CD4-positive, alpha-beta memory T cell (primary cell): ENCODE measurements at places on chromosomes 7 and 10. TPM values are rescaled to one million over a fixed set of nuclear protein-coding genes. Genes with fewer than 3 reads are reported as not detected.

DNA sequence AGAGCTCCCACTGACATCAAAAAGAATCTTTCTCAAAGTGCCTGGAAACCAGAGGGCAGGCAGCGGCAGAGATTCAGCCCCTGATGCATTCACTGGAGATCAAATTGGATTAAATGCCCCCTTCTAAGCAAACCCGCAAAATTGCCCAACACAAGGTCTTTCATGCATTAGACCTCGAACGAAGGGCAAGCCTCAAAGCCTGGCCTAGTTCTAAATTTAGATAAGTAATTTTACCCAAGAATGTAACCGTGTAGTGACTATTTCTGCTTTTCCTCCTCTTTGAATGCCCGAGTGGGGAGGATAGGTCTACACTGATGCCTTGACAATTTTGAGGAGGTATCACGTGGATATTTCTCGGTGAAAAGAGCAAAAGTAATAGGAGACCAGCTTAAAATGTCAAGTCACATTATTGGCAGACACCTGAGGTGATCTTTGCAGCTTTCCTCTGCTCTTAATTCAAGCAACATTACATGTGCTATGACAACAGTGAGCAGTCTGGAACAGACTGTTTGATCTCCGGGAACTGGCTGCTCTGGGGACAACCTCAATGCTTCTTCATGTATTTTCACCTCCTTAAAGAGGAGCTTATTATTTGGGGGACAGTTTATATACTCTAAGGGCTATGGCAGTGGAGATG is 1263.5 kb upstream of the AUTS2 start:
- H3K4me1 ChIP-seq = no peaks in the 10 kb centered on the region
- no peak overlapping the region for H3K4me3 ChIP-seq
- no peaks in the 10 kb centered on the region for H3K27me3 ChIP-seq
- no peaks in the 10 kb centered on the region for H3K36me3 ChIP-seq
- no peak overlapping the region for H3K27ac ChIP-seq

DNA sequence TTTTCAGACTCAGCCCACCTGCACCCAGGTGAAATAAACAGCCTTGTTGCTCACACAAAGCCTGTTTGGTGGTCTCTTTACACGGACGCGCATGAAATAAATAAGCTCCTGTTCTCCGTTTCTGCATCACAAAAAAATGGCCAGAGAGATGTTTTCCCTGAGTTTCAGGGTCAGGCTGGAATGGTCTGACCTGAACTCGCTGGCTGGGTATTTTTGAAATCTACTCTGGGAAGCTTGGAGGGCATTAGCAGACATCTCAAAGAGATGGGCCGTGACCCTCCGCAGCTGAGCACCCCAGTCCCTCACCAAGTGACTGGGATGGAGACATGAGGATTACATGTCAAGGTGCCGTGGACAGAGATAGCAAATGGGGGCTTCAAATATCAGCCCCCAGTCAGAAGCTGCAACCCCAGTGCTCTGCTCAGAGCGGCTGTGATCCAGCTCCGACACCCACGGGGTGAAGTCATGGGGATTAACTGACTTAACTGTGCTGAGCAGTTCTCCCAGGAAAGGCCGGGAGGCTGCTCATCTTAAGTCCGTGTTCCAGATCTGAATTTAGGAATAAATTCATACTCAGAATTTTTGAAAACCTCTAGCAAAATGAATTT is 22.3 kb downstream of the CALML5 start:
- H3K4me1 ChIP-seq = no peaks in the 10 kb centered on the region
- H3K36me3 ChIP-seq = no peaks in the 10 kb centered on the region
- no peak overlapping the region for H3K27ac ChIP-seq
- H3K4me3 ChIP-seq = no peak overlapping the region

GRCh38 chr10:84076047-84076388 is 63.3 kb upstream of the GHITM start:
- no peaks in the 10 kb centered on the region for H3K27me3 ChIP-seq
- no peaks in the 10 kb centered on the region for H3K4me1 ChIP-seq
- H3K36me3 ChIP-seq = no peaks in the 10 kb centered on the region

DNA sequence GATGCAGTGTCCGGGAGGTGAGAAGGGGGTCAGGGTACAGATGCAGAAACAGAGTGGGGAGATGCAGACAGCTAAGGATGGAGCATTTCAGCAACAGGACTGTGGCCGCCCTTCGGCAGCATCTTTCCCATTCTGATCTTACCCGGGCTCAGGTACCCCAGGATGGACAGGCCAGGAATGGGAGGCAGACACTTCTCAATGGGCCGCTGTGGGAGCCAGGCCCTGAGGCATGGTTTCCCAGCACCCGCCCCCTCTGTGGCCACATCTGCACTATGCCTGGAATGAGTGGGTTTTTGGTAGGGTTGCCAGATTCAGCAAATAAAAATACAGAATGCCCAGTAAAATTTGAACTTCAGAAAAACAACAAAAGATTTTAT is 105.2 kb upstream of the CTBP2 start:
- no peak overlapping the region for H3K27ac ChIP-seq
- no peak overlapping the region for H3K4me3 ChIP-seq
- H3K4me1 ChIP-seq = no peaks in the 10 kb centered on the region

- H3K4me1 ChIP-seq = peaks cover 15% of the 10 kb centered on the region
- no peak overlapping the region for H3K4me3 ChIP-seq
- no peaks in the 10 kb centered on the region for H3K36me3 ChIP-seq
- H3K27ac ChIP-seq = no peak overlapping the region
- no peaks in the 10 kb centered on the region for H3K27me3 ChIP-seq
Measured at GRCh38 chr10:13816195-13816925, 229.6 kb downstream of the PRPF18 start.

DNA sequence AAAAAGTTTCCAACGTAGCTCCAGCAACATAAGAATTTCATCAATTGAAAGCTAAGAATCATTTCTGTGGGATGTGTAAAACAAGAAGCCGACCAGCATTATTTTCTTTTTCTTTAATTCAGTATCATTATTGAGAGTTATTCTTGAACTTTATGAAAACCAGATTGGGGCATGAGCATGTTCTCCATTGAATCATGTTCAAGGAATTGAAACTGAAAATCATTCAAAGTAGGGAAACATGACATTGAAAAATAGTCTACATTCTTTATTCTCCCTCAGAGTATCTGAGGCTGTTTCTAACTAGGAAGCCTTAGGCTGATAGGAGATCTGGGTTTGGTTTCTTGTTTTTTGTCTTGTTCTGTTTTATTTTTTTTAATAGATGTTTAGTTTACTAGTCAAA is 253.7 kb downstream of the DYNC1I1 start:
- no peaks in the 10 kb centered on the region for H3K27me3 ChIP-seq
- no peak overlapping the region for H3K4me3 ChIP-seq

DNA sequence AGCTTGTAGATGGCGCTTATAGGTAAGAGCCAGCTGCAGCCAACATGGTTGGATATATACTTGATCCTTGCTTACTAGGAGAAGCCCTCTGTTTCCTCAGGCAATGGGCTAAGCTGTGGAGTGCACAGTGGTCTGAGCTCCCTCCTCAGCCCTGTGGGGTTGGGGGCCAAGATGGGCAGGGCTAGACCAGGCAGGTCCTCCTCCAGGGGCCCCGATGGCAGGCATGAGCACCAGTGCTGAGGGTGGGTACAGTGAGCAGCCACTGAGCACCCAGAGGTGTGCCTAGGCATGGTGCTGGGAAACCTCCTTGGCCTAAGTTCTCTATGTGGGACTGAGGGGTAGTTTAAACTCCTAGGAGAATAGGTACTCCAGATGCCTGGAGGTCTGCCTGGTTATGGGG is 680.2 kb downstream of the SUGCT start:
- H3K36me3 ChIP-seq = no peaks in the 10 kb centered on the region
- no peak overlapping the region for H3K27ac ChIP-seq
- H3K27me3 ChIP-seq = no peaks in the 10 kb centered on the region
- no peak for DNase-seq

DNA sequence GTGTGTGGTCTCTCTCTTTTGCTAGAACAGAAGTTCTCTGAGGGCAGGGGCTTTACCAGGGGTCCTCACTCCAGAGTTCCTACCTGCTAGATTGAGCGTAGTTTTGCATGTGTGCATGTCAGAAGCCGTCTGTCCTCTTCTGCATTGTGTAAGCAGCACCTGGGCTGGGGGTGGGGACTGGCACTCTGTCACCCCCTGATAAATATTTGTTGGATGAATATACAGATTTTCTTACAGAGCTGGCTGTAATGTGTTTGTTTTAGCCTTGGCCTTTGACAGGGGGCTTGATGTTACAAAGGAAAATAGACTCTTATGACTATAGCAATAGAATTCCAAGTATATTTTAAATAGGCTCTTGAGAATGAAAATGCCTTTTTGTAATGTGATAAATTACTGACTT is 46.6 kb downstream of the WDR37 start:
- H3K27ac ChIP-seq = no peak overlapping the region
- H3K4me1 ChIP-seq = no peaks in the 10 kb centered on the region
- DNase-seq = no peak
- H3K4me3 ChIP-seq = no peak overlapping the region

DNA sequence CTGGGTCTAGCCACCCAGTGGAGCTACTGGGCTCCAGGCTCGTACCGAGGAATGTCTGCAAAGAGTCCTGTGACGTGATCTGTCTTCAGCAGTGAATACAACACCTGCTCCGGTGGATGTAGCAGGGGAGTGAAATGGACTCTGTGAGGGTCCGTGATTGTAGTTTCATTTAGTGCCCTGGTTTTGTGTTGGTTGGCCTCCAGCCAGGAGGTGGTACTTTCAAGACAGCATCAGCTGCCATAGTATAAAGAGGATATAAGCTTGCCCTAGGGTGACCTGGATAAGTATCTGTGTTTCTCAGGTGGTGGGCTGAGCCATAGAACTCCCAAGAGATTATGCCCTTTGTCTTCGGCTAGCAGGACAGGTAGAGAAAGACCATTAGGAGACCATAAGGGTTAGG is 24.6 kb upstream of the WNT2 start:
- no peak for DNase-seq
- H3K4me3 ChIP-seq = no peak overlapping the region
- no peaks in the 10 kb centered on the region for H3K36me3 ChIP-seq

GRCh38 chr10:126097558-126098225 is 201.3 kb downstream of the FANK1 start:
- H3K4me3 ChIP-seq = no peak overlapping the region
- no peak overlapping the region for H3K27ac ChIP-seq
- no peaks in the 10 kb centered on the region for H3K27me3 ChIP-seq
- no peak for DNase-seq
- no peaks in the 10 kb centered on the region for H3K4me1 ChIP-seq

DNA sequence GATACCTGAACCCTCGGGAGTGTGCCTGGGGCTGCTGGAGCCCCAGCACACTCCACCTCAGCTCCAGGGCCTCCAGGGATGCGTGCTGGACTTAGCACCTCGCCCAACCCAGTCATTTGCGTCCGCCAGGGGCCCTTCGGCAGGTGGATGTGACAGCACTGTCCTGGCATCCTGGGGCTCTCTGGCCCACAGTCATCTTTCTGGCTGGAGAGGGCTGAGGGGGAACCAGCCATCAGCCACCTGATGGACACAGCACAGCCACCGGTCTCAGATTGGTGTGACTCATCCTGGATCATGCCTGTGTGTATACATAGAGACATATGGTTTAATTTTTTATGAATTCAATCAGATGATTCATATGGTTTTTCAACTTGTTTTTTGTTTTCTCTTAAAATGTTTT is 11.1 kb downstream of the ZNF775 start:
- no peak overlapping the region for H3K27ac ChIP-seq
- H3K36me3 ChIP-seq = no peaks in the 10 kb centered on the region
- H3K4me1 ChIP-seq = peaks cover 3% of the 10 kb centered on the region
- DNase-seq = no peak

DNA sequence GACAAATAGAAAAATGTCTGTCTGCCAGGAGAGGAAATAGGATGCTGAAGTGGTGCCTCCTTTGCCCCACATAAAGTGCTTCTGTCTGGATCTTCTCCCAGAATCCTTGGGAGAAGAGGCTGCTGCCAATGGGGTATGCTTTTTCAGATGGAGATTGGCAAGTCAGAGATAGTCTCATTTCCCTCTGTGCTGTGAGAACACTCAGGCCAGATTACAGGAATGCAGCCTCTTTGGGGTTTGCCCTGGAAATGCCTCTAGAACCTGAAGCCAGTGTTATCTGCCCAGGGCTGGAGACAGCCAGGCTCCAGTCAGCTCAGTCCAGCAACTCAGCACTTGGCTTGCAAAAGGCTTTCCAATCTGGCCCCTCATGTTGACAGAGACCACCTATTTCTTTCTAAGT is 119.1 kb upstream of the PHYHIPL start:
- no peak overlapping the region for H3K27ac ChIP-seq
- no peaks in the 10 kb centered on the region for H3K36me3 ChIP-seq
- H3K4me3 ChIP-seq = no peak overlapping the region
- H3K27me3 ChIP-seq = no peaks in the 10 kb centered on the region
- no peaks in the 10 kb centered on the region for H3K4me1 ChIP-seq

DNA sequence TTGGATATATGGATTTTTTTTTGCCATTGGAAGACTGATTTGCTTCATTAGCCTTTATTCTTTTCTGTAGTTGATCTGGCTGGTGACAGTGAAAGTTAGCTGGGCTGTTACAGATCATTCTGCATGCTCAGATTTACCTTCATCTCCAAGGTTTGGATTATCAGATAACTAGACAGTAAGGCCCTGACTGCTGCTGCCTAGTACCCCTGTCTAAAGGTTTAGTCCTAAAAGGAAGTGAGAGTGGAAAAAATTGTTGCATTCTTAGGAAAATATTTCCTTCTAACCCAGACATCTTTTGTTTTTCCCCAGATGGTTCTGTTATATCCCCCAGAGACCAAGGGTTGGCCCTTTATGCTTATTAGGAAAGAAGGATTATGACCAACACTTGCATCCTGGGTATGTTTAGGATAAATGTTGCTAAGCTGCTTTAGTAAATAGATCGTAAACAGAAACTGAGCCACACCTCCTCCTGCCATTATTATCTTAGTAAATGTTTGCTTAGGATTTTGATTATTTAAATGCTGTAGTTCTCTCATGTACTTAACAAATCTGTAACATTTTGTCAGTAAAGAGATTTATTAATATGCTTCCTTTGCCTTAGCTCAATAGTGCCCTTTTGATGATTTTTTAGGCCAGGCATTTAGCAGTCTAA is 44.4 kb downstream of the MCU start:
- no peaks in the 10 kb centered on the region for H3K27me3 ChIP-seq
- H3K4me3 ChIP-seq = no peak overlapping the region
- DNase-seq = no peak
- no peak overlapping the region for H3K27ac ChIP-seq
- no peaks in the 10 kb centered on the region for H3K4me1 ChIP-seq

GRCh38 chr7:149477494-149478443 is 16.9 kb upstream of the ZNF777 start:
- no peak overlapping the region for H3K4me3 ChIP-seq
- H3K27me3 ChIP-seq = no peaks in the 10 kb centered on the region
- no peak overlapping the region for H3K27ac ChIP-seq
- H3K36me3 ChIP-seq = peaks cover 23% of the 10 kb centered on the region

GRCh38 chr10:80900661-80901060 is 363.0 kb downstream of the SH2D4B start:
- no peak overlapping the region for H3K27ac ChIP-seq
- H3K27me3 ChIP-seq = no peaks in the 10 kb centered on the region
- no peaks in the 10 kb centered on the region for H3K36me3 ChIP-seq
- DNase-seq = no peak

Gene UFSP1
- 10.1 TPM for total RNA-seq

Gene AOAH
- total RNA-seq = 4.5 TPM

Gene CALML3
- total RNA-seq = not detected

Gene SLC4A2
- total RNA-seq = 82.7 TPM

Gene ASB10
- total RNA-seq = not detected
